GM20000 (cell line): ENCODE measurements at places on chromosomes 12 and 14.
A peak's percentile ranks its signal among the peaks of the same experiment; 100 is the strongest.

DNA sequence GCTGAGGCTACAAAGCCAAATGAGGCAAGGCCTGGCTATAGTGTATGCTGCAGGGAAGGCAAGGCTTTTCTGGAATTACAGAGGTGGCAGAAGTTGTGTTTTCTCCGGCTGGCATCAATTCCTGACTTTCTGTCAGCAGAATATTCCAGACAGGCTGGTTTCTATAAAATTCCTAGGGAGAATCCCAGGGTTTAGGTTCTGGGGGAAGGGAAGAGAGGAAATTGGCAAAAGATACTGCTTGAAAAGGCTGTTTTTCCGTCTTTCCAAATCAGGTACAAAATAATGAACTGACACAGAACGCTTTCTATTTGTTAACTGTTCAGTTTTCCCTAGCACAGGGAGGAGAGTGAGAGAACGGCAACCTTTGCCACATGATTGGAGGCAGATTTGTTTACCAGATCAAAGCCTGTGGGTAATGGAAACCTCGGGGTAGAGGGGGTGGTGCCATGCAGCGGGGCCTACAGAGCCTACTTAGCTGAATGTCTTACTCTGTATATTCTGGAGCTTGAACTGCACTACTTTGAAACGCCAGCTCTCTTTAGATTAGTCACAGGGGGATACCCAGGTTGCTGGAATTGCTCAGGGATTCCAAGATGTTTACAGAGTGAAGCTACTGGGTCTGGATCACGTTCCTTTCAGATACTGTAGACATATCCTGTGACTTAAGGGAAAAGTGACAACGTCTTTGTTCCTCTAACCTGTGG is 65.8 kb upstream of the DACT1 start:
- no peak for DNase-seq

DNA sequence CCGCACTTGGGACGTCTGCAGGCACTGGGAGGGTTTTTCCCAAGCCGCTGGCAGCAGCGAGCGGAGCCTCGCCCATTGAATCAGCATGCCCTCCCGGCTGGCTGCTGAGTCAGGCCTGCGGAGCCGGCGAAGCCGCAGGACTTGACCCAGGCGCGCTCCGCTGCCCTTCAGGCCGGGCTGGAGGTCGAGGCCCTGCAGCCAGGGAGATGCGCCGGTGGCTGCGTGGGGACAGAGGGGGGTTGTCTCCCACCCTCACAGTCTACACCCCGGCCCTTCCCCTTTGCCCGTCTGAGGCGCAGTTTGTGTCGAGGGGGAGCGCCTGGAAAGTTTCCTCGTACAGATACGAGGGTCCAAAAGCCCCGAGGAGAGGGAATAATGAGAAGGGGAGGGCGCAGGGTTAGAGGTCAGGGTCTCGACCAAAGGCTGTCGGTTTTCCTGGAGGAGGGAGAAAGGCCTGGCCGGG is 759 bp upstream of the KLC1 start:
- peak; percentile 68 for DNase-seq

DNA sequence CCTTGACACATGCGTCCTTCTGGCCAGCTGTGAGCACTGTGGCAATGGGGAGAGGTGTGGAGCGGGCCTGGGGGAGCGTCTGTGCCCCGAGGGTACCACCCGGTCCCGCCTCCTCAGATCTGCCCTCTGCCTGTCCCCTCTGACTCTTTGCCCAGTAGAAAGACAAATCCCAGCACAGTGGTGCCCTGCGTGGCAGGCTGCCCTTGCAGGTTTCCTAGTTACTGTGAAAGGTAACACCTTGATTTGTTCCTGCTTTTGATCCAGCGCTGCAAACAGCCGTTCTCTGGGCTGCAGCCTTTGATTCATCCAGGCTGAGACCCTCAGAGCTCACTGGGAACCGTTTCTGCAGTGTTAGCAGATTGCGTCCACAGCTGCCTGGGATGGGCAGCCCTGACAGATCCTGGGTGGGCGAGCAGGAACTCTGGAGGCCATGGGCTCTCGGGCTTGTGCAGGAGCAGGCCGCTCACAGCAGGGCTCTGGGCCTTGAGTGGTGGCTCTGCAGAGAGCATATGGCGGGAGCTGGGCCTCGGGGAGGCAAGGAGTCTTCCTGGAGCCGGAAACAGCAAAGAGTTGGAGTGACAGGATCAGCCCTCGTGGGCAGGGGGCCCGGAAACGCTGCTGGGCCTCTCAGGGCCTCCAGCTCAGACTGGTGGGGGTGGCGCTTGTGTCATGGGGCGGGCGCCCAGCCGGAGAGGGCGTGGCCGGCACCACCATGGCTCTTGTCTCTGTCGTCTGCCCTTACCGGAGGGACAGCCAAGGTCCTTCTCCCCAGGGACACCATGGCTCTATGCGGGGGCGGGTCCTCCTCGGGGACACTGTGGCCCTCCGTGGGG is 16.6 kb downstream of the FBRSL1 start:
- DNase-seq = peak; percentile 87

DNA sequence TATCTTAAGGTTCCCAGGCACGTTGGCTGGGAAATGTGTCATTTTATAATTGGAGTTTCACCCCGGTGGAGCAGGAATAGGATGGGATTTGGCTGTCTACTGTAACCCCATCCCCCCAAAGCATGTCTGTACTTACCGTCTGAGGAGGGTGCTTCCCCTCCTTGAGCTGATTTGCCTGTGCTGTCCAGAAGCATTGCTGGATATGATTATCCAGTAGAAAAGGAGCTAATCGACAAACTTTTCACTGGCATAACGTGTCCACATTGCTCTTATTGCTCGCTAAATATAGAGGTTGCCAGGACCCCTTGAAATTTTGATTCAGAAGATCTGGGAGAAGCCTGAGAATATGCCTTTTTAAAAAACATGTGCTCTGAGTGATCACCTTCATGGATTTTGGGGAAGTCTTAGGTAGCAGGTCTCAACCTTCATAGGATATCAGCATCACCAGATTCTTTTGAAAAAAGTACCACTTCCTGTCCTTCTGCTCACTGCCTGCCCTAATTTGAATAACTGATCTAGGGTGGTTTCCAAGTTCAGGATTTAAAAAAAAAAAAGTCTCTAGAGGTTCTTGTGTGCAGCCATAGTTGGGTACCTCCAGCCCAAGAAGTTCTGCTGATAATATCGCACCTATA is 80.4 kb upstream of the KCNA1 start:
- DNase-seq = peak; percentile 77

- DNase-seq = no peak
These were observed 11.5 kb downstream of the RIMKLB start for GRCh38 chr12:8709124-8709830.

- peak; percentile 65 for DNase-seq
These were observed 8.0 kb upstream of the ASB8 start for GRCh38 chr12:48165089-48165981.

- no peak for DNase-seq
These were observed 822 bp upstream of the POU6F1 start for GRCh38 chr12:51218607-51219161.

DNA sequence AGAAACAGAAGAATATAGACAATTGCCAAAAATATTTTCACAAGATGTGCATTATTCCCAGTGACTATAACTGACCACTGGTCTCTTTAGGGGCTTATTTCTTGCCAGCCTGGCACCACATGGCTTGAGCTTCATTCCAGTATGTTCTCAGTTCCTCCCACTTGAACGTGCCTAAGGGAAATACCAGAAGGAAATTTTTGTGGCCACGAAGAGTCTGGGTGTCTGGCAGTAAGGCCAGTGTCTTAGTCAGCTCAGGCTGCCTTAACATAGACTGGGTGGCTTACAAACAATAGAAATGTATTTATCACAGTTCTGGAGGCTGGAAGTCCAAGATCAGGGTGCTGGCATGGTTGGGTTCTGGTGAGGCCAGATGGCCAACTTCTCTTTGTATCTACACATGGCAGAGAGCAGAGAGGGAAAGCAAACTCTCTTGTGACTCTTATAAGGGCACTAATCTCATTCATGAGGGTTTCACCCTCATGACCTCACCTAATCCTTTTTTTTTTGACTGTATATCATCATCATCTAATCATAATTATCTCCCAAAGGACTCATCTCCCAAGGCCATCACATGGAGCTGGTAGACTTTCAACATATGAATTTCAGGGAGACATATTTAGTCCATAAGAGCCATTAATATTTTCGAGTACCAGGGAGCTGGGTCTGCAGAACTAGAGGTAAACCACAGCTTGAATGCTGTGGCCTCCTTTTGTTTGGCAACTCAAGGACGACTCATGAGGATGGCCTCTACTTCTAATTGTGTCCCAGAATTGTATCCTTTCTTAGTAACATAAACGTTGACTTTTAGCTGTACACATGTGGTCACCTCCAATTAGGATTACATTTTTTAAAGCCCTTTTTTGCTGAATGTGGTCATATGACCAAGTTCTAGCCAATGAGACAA is 5.1 kb upstream of the SMOC1 start:
- no peak for DNase-seq

- DNase-seq = no peak
These were observed 51.0 kb upstream of the PRB2 start for GRCh38 chr12:11446372-11446771.

GRCh38 chr14:59969319-59969718 is 49.4 kb downstream of the LRRC9 start:
- DNase-seq = no peak

- DNase-seq = no peak
These were observed 131.4 kb upstream of the ARHGAP5 start for GRCh38 chr14:31945701-31946100.

GRCh38 chr14:73460691-73461127 is 2.4 kb upstream of the NUMB start:
- DNase-seq = no peak

- no peak for DNase-seq
These were observed 9.4 kb downstream of the AKT1 start for GRCh38 chr14:104786091-104786586.

DNA sequence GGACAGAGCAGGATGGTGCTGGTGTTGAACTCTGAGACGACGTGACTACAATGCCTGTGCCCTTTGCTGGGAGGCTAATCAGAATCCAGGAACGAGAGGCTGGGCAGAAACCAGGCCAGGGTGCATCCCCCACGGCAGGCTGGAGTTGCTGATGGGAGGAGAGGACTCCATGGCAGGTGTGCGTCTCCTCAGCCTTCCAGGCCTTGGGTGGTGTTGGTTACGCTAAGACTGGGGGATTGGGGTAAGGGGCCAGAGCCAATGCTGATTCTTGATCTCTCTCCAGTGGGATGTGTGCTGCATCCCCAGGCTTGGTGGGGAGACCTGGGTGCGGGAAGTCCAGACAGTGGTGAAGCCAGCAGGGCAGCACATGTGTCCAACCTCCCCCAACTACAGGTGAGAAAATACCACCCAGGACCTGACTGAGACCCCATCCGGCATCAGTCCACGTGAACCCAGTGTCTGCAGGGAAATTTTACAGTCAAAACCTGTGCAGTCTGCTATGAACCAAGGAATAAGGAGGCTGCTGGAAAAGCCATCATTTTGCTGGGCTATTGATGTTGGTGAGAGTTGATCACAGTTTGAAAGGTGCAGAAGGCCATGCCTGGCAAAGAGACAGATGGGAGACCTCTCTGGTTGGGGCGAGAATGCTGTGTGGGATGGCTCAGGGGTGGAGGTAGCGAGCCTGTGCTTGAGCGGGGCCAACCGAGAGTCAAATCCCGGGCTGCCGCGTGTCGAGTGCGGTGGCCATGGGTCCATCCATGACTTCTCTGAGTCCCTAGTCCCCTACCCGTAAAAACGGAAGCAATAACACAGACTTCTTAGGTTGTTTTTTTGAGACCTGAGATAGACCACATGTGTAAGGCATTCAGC is 89.8 kb downstream of the NTF3 start:
- no peak for DNase-seq

- no peak for DNase-seq
These were observed 47.1 kb upstream of the RERG start for GRCh38 chr12:15268309-15268708.

GRCh38 chr12:8078398-8078797 is 3.7 kb upstream of the NECAP1 start:
- DNase-seq = peak; percentile 21

DNA sequence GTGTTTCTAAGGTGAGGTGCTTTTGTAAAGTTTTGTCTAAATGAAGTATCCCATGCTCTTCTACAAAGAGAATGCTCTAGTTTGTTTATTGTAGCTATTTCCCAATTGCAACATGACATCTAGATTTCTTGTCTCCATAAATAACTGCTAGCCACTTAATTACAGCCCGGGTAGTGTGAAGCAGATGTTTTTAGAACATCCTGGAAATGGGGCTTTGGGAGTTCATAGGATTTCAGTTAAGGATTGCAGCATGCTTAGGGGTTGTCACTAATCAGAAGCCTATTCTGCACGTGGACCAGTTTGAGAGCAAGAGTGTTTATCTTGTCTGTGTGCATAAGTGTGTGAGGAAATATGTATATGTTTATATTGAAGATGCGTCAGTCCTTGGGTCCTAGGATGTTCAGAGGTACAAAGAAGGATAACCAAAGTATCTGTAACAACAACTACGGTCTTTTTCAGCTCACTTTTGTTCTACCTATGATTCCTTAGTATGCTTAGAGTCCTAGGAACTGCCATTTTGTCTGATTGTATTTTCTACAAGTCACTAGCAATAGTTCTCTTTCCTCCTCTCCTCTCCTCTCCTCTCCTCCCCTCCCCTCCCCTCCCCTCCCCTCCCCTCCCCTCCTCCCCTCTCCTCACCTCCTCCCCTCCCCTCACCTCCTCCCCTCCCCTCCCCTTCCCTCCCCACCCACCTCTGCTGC is 135.3 kb downstream of the ACSS3 start:
- no peak for DNase-seq

- no peak for DNase-seq
These were observed 116.3 kb downstream of the RTN1 start for GRCh38 chr14:59754256-59754655.

DNA sequence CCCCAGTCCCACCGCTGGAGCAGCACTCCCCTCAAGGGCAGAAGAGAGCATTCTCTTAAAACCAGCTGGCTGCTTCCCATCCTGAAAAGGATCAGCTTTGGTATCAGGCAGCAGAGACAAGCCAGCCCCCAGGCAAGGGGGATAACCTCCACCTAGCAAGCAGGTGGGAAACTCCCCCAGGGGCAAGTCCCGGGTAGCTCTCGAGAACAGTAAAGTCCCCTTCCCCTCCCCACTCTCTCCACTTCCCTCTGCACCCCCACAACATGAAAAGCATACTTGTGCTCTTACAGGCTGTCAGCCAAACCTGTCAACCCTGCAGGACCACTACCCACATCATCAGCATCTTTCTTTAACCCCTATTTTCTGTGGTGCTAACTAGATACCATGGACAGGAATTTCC is 254.0 kb downstream of the NTF3 start:
- no peak for DNase-seq

DNA sequence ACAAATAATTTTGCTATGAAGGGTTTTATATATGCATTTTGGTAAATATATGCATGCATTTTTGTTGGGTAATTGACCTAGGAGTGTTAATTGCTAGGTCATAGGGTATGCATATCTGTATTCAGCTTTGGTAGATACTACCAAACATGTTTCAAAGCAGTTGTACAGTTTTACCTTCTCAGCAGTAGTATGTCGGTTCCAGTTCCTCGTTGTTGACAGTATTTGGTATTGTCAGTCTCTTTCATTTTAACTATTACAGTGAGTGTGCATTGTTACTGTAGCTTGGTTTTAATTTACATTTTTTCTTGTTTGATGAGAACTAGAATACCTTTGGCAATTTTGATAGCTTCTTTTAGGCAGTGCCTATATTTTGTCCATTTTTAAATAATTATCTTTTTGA is 98.9 kb downstream of the ARID2 start:
- DNase-seq = peak; percentile 5

- no peak for DNase-seq
These were observed 40.5 kb upstream of the PLXNC1 start for GRCh38 chr12:94107910-94108309.

GRCh38 chr12:64667793-64668192 is 57.5 kb downstream of the RASSF3 start:
- DNase-seq = no peak

GRCh38 chr14:49396801-49397200 is 189.4 kb downstream of the RPS29 start:
- DNase-seq = no peak

GRCh38 chr14:86654558-86655184 is 1124.7 kb downstream of the FLRT2 start:
- DNase-seq = no peak
